ENCODE measurements at places on chromosomes 11 and 22.

DNA sequence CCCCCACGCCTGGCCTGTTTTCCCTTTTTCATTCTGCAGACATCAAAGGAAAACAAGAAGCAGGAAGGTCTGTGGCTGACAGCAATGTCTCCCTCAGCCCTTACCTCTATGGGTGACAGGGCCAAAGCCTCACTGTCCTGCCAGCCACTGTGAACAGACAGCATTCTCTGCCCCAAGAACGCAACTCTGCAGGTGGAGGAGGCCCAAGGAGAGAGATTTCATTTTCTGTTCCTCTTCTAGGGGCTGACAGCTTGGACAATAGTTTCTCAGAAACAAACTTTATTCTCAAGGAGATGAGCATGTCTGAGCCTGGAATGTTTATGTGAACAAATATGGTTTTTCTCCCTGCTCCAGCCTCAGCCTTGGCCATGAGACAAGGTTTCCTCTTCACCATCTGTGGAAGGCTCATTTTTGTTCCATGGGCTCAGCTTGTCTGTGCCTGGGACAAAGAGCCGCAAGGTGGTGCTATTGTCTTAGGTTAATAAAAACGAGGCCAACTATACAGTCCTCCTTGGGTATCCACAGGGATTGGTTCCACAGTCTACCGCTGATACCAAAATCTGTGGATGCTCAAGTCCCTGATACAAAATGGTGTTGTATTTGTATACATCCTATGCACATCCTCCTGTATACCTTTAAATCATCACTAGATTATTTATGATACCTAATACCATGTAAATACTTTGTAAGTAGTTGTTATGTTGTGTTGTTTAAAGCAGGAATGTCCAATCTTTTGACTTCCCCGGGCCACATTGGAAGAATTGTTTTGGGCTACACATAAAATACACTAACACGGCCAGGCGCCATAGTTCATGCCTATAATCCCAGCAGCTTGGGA lies 5.8 kb downstream of the PIWIL3 start:
- peak; percentile 12 for DNase-seq

DNA sequence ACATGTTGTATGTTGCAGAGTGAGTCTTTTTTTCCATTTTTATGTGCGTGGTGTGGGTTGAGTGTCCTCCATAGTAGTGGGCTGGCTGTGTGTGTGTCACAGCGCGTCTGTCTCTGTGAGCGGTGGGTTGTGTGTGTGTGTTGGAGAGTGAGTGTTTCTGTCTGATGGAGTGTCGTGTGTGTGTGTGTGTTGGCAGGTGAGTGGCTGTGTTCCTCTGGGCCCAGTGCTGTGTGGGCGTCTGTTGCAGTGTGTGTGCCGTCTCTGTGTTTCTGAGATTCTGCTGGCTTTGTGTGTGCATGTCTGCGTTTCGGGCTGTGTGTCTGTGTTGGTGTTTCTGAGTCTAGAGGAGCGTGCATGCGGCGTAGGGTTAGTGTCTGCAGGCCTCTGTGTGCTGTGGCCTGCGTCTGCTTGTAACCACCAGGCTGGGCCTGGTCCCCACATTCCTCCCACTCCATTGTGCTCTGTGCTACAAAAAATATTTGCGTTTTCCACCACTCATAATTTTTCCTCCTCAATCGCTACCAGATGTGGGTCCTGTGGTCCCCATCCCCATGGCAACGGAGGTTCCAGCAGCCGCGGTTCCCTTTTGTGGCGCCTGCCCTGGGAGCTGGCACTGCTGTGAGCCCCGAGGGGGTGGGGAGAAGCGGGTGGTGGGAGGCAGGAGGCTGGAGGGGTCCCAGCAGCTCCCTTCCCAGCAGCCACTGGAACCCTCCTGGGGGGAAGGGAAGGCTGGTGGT lies 15.2 kb downstream of the SCARF2 start:
- DNase-seq: no peak

- no peak for DNase-seq
Observed at GRCh38 chr22:23313791-23314567, 133.7 kb downstream of the BCR start.

- DNase-seq: no peak
Observed at GRCh38 chr11:24609192-24610119, 112.6 kb downstream of the LUZP2 start.

DNA sequence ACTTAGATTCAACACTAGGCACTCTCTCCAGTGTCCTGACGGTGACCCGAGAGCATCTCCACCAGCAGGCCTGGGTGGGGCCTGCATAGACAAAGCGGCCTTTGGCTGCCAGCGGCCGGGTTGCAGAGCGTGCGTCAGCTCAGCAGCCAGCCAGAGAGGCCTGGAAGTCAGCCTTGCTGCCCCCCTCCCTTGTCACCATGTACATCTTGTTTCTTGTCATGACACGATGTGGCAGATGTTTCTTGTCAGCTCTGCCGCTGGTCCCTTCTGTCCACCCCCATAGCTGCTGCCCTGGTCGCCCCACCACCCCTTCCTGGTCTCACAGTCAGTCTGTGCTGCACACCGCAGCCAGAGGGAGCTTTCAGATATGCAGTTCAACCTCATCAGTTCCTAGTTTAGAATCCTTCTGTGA lies 33.1 kb upstream of the CBX7 start:
- DNase-seq: no peak

GRCh38 chr11:68270196-68271022 lies 1.4 kb downstream of the C11orf24 start:
- no peak for DNase-seq

GRCh38 chr11:65646288-65646957 lies 8.5 kb downstream of the SIPA1 start:
- no peak for DNase-seq

DNA sequence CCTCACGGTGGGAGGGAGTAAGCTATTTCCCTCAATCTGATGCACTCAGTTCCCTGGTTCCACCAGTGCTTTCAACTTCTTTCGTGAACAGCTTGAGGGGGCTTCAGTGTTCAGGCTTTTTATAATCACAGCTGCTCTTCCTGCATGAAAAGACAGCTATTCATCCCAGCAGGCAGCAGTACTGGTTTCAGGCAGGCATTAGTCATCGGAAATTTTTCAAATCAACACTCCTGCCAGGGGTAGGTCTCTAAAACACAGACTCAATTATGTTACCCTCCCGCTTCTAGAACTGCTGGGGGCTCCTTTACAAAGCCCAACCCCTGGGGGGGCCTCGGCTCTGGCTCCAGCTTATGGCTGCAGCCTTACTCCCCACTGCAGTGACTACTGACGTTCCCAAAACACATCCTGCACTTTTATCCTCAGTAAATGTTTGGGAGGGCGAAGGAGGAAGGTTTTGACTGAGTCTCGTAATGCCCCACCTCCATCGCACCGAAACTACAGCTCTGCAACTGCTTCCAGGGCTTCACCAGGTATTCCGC lies 5.8 kb downstream of the POLDIP3 start:
- no peak for DNase-seq

DNA sequence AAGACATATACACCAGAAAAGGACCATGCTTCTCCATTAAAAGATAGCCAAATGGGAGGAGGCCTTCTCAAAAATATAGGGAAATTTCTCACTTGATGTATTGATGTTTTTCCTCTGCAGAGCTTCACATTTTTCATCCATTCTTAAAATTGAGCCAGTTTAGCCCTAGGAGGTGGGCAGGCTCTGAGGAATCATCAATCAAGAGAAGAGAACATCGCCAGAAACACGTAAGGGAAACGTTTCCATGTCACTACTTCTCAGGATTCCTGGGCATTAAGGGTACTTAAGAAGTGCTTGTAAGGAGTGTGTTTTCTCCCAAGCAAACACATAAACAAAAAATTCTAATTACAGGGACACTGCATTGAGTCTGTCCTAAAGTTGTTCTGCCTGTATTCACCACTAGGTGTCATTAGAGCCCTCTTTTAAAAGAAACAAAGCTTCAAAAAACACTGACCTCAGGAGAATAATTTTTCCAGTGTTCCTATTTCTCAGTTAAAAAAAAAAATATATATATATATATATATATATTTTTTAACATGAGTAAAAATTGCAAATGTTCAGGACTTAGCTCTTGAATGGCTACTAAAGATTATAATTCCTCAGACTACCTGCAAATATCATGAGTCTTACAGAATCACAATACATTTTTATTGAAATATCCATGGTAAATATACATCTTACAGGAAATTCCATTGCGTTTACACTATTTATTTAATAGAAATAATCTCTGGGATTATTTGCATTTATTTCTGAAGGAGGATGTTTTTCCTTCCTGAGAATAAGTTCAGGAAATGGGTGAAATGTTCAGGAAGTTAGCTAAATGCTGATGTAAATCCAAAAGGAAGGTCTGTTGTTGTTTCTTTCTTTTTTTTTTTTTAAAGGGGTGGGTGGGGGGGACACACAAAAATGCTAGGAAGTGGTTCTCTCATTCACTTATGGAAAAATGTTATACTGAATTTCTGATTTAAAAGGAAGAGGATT lies 16.0 kb downstream of the FZD4 start:
- DNase-seq: peak; percentile 57

DNA sequence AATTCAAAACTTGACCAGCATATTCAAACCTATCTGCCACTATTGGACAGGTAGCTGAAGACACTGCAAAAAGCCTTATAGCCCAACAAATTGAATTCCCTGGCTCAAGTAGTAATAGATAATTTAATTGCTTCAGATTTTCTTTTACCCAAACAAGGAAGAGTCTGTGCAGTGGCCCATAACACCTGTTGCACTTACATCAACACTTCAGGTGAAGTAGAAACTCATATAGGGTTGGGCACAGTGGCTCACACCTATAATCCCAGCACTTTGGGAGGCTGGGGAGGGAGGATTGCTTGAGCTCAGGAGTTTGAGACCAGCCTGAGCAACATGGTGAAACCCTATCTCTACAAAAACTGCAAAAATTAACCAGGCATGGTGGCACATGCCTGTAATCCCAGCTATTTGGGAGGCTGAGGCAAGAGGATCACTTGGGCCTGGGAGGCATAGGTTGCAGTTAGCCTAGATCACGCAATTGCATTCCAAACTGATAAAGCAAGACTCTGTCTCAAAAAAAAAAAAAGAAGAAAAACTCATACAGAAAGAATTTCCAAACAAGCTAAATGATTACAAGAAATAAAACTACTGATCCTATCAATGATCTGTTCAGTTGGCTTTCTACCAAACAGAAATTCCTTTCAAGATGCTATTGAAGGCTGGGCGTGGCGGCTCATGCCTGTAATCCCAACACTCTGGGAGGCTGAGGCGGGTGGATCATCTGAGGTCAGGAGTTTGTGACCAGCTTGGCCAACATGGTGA lies 9.5 kb downstream of the FOLR3 start:
- DNase-seq: no peak

DNA sequence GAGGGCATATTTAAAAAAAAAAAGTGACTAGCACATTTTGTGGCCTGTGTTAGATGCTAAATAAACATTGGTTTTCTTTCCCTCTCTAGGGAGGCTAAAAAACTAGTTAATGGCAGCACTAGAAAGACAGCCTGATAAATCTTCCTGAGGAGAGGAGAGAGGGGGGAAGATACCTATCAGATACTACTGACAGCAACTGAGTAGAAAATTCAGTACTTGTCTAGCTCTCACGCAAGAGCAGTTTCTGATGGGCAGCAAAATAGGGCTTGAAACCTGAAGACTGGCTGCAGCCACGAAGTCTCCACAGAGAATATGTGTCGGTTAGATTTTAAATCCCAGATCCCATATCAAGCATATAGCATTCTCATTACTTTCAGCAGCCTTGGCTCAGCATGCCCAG lies 388.2 kb downstream of the KCNA4 start:
- no peak for DNase-seq

GRCh38 chr22:42613872-42614301 lies 796 bp downstream of the POLDIP3 start:
- no peak for DNase-seq

DNA sequence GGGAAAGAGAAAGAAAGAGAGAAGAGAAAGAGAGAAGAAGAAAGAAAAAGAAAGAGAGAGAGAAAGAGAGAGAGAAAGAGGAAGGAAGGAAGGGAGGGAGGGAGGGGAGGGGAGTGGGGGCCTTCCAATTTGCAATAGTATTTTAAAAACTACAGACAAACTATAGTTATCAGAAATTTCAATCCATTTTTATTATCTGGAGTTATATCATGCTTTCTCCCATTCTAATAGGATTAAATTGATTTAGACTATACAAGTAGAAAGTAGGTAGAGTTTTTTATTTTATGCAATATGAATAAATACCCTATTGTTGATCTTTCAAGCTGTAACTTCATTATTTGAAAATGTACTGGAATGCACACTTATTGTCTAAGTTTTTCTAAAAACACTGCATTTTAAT lies 70.2 kb upstream of the CEP126 start:
- DNase-seq: no peak

- no peak for DNase-seq
Observed at GRCh38 chr11:82843057-82843795, 57.0 kb downstream of the PRCP start.

GRCh38 chr11:8263109-8263768 lies 439 bp downstream of the LMO1 start:
- no peak for DNase-seq

DNA sequence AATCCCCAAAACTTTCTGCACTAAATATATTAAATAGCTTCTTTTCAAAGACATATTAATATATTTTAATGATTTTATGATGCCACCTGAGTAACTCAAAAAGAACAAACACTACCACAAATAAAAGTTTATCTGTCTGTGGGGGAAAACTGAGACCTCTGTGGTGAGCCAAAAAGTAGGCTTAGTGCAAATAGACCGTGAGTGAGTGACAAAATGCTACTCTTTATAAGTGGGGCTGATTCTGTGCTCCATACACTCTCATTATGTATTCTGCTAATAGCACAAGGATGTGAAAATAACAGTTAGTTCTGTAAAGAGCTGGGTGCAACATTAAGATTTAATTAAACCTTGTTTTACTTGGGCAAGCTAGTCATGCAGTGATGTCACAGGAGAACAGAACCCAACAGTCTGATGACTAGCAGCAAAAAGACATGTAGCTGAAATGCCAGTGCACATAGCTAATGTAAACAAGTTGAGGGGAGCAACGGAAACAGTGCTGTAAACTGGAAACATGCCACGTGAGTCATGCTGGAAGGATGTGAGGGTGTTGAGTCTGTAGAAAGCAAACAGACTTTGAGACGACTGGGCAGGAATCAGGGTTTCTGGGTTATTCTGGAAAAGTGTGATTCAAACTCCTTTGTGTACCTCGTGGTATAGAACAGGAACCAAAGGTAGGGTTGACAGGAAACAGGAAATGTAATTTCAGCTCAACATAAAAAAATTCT lies 1130.4 kb downstream of the LRRC4C start:
- DNase-seq: no peak

- DNase-seq: no peak
Observed at GRCh38 chr11:3162410-3163240, 2.5 kb downstream of the OSBPL5 start.

- DNase-seq: peak; percentile 17
Observed at GRCh38 chr11:68839911-68840641, 1.6 kb downstream of the CPT1A start.

- DNase-seq: no peak
Observed at GRCh38 chr11:91857179-91857578, 367.4 kb upstream of the FAT3 start.
